ENCODE measurements at places on chromosomes 2 and 18.

- DNase-seq: peak; percentile 47
These were observed 174.1 kb upstream of the ALPP start for GRCh38 chr2:232204457-232204931.

DNA sequence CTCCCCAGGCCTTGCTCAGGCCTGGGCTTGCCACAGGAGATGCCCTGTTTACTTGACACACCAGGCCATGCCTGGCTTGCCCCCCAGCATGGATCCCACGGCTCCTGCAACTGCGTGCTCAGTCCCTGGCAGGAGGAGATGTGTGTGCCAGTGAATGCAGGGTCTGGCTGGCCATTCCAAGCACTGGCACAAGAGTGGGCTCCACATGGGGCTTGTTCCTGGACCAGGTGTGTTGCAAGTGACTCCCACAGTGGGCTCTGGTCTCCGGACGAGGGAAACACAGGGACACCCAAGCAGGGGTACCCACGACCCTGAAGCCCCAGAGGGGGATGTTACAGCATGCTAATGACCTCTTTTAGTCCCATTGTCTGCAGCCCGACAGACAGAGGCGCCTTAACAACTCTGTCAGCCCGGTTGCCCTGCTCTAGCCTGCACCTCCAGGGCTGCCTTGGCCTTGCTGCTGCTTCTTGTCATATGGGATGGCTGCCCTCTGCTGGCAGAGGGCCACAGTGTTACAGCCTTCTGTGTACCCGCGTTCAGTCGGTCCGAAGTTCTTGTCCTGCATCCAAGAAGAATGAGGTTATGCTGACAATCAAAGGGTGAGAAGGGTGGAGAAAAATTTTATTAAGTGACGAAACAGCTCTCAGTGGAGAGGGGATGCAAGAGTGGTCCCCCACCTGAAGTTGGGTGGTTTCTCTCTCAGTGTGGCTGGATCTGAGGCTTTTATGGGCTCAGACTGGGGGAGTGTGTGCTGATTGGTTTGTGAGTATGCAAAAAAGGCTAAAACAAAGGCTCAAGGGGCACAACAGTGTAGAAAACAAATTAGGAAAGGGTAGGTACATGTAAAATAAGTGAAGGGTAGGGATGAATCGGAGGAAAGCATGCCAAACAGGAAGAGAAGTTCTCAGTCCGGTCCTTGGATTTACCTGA, 180.4 kb downstream of the MBD5 start:
- peak; percentile 48 for DNase-seq

GRCh38 chr18:58951986-58952702, 87.5 kb downstream of the ZNF532 start:
- DNase-seq: peak; percentile 21

GRCh38 chr2:241339839-241340630, 16.1 kb upstream of the FARP2 start:
- no peak for DNase-seq

DNA sequence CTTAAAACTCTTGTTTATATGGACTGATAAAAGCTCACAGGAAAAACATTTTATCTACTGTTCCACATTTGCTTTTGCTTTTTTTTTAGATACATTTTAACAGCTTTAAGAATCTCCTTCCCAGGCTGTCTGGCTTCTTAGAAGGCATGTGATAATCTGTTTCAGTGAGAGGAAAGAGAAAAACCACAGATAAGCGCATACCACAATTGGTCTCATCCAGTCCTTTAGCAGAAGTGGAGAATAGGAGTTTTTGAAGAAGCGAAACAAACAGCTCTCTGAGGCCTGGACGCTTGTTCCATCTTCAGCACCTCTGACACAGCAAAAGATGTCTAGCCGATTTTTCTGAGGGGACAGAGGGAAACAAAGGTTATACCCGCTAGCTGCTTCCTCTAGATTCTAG, 37.6 kb downstream of the RMC1 start:
- DNase-seq: no peak

DNA sequence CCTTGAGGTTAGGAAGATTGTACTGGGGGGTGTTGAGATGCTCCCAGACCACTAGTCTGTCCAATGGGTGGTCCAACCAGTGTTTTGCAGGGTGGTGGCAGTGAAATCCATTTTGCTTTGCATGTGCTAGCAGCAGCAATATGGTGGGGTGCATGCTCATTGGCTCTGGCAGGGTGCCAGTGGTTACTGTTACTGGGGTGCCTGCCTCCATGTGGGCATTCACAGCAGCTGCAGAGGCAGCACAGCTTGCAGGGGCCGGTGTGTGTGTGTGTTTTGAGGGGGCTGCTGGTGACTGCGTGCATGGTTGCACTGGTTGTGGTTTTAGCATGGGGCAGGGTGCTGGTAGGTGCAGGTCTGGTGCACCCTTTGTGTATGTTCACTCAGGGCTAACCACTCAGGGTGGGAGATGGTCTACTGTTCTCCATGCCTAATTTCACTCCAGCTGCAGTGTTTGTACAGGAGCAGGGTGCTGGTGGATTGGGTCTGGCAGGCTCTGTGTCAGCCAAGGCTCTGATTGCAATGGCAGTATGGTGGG, 265.4 kb downstream of the NUP35 start:
- DNase-seq: no peak

DNA sequence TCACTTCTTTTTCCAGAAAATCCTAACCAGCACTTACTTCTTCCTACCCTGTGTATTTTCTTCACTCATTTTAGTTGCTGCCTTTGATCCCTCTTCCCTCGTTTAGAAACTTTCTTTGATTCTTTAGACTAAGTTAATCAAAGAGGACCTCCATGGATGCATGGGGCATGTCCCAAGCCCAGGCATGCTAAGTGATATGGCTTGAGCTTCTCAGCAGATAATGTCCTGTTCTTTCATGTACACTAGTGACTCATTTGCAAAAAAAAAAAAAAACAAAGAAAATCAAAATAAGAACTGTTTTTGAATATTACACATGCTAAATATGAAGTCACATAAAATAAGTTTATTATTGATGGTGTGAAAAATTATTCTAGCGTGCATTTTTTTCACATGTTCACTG, 800.9 kb downstream of the SATB2 start:
- DNase-seq: no peak

DNA sequence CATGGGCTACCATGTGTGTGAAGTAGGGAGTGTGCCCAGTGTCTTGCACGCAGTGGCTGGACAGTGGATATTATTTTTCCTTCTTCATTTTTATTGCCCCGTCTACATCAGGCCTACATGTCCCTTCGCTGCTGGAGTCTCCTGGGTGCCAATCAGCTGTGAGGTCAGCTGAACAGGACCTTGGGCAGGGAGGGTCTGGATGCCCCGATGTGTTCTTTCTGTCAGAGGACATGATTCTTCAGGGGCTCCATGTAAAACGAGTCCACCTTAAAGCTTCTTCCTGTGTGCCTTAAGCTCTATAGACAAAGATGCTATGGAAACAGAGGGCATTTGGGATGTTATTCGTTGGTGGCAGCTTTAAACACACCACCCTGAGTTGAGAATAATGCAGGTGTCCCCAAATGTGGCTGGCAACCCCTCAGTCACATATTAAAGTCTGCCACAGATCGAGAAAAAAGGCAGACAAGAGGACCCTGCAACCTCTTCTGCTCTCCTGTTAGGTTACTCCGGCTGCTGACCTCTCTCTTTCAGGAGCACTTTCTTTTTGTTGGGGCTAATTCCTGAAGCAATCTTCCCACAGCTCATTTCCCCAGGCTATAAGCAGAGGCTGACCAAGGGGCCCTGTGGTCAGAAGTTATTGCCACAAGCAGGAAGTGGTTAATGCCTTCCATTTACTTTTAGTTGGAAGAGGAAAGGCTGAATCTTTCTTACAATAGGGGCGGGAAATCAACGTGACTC, 20.0 kb downstream of the GREB1 start:
- peak; percentile 38 for DNase-seq

- no peak for DNase-seq
These were observed 983 bp downstream of the MTX2 start for GRCh38 chr2:176270100-176270750.

GRCh38 chr2:101400048-101400447, 12.7 kb upstream of the CREG2 start:
- DNase-seq: no peak

DNA sequence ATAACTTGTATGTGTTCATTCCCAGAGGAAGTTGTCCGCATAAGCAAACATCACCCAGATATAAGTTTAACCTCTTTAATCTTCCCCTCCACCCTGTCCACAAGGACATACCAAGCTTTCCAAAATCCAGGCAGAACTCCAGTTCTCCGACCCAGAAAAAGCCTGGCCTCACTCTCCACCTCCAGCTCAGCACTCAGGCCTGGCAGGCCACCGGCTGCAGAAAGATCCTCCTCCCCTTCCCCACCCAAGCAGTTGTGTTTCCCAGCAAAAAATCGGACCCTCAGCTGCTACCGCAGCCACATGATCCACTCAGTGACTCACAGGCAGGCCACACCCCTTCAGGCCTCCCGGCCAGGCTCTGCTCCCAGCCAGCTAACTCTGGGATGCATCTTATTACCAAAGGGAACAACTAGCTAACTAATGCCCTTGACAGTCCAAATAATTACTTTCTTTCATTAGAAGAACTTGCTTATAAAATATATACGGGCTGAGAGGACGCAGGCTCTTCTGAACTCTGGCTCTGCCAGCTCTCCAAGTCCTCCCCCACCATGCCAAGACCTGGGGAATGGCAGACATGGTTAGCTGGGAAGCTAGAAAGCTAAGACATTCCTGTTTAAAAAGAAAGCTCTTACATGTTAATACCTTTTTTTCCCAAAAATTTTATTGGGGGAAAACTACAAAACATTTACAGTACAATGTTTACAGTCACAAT, 4.5 kb downstream of the ZFP36L2 start:
- peak; percentile 97 for DNase-seq

GRCh38 chr2:55014962-55015939, 35.0 kb downstream of the RTN4 start:
- peak; percentile 78 for DNase-seq

GRCh38 chr2:202778217-202778616, 93.3 kb downstream of the ICA1L start:
- no peak for DNase-seq

DNA sequence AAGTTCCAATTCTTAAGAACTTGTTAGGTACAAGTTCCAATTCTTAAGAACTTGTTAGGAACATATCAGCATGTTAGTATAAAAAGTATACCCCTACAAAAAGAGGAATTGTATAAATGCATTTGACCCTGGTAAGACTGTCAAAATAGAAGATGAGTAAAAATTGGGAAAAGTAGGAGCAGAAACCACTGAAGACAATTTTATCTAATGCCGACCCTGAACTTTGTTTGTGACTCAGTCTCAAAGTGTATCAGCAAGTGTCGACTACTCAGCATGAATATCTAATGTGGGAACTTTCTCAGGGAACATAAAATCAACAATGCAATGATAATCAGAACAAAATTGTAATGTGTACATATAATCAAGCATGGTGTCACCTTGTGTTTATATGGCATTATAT, 583 bp upstream of the CD226 start:
- DNase-seq: no peak

DNA sequence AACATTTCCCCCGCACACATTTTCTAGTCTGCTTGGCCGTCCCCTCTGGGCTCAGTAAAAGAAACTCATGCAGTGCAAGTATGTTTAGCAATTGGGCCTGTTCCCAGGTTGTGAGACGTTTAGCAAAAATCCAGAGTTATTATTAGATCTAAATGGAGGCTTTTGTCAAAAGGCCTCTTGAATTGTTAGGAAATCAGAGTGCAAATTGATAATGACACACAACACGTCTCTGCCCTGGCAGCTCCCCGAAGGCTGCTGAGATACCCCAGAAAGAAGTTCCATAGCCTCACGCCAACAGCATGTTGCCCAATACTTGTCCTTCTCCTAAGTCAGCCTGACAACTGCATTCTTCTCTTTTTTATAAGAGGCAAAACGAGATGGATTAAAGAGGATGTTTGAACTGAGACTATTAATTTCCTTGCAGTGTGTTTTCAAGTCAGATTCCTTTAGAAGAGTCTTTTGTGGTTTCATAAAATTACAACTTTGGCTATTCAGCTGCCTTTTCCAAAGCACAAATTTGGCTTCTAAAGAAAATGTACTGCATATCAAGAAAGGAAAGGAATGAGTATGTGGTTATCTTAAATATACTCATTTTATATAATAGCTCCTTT, 202.2 kb downstream of the TRIB2 start:
- peak; percentile 89 for DNase-seq

DNA sequence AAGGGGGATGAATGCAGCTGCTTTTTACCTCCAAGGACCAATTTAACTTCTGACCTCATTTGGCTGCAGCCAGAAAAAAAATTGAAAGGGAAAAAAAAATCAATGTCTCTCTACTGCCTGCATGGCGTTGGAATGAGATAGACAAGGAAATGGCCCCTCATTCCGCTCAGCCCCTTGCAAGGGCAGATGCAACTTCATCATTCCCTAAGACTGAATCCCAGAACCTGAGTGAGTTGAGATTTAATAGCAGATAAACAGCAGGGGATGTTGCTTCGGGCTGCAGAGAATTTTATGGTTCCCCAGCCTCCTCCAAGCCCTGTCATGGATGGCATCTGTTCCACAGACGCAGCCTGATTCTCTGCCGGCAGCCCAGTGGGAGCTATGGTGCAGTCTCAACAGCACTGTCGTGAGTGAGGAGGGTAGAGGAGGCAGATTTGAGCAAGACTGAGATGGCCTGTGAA, 49.0 kb downstream of the CAPN13 start:
- peak; percentile 6 for DNase-seq

DNA sequence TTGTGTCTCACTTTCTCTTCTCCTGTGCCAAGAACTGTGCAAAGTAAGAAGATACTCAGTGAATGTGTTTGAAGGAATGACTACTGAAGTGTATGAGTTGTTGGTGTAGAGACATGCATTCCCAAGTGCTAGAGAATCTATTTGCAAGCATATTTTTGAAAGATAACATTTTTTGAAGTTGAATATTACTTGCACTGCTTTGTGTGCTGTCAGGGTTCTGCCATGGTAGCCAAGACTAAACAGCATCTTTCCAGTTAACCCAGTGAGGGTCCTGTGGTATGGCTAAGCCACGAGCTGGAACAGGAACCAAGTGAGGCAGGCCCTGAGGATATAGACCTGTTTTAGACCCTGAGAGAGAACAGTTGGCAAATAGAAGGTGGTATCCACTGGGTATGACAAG, 35.2 kb upstream of the EFEMP1 start:
- peak; percentile 16 for DNase-seq

DNA sequence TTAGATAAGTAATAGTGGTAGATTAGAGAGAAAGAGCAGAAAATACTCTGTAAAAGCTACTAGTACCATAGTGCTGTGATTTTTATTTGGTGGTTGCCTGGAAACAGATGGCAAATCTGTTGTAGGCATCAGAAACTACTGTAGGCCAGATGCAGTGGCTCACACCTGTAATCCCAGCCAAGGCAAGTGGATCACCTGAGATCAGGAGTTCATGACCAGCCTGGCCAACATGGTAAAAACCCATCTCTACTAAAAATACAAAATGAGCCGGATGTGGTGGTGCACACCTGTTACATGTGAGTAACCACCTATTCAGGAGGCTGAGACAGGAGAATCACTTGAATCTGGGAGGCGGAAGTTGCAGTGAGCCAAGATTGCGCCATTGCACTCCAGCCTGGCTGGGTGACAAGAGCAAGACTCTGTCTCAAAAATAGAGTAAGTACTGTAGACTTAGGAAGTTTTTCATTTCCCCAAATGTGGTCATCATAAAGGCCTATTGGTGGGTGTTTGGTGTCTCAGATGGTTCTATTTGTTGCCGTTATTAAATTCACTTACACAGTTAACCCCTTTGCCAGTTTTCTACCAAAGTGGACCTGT, 79.6 kb downstream of the SPTBN1 start:
- DNase-seq: no peak

GRCh38 chr18:4319738-4320677, 135.1 kb downstream of the DLGAP1 start:
- no peak for DNase-seq

Measured in fibroblast of upper back skin (primary cell).